ENCODE measurements at places on chromosomes 5 and 9.

- DNase-seq, result no peak
Observed at GRCh38 chr5:107418071-107418470, 252.7 kb downstream of the EFNA5 start.

GRCh38 chr9:121194730-121195129 lies 6.9 kb downstream of the RAB14 start:
- no peak for DNase-seq

GRCh38 chr5:137252512-137252911 lies 246.6 kb downstream of the SPOCK1 start:
- DNase-seq, result no peak

DNA sequence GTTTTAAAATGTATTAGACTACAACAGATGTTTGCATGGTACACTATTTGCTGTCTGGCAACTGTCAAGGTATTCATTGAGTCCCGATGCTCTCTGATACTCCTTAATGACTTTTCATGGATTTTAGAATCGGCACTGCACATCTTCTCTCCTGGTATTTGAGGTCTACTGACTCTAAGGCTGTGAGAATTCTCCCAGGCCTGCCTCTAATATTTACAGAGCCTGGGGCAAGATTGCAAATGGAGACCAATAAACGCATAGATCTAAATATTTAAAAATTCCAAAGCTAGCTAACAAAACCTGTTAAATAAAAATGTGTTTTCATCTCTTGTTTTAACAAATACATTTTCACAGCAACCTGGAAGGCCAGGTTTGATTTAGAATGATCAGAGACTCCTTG lies 291.4 kb upstream of the RFX3 start:
- no peak for DNase-seq

All from central memory CD8-positive, alpha-beta T cell (primary cell).